Fibroblast of skin of right biceps (primary cell): ENCODE measurements at places on chromosomes 2 and 18.
A peak's percentile ranks its signal among the peaks of the same experiment; 100 is the strongest.

GRCh38 chr2:84238907-84239306 lies 220.2 kb downstream of the SUCLG1 start:
- DNase-seq: no peak

DNA sequence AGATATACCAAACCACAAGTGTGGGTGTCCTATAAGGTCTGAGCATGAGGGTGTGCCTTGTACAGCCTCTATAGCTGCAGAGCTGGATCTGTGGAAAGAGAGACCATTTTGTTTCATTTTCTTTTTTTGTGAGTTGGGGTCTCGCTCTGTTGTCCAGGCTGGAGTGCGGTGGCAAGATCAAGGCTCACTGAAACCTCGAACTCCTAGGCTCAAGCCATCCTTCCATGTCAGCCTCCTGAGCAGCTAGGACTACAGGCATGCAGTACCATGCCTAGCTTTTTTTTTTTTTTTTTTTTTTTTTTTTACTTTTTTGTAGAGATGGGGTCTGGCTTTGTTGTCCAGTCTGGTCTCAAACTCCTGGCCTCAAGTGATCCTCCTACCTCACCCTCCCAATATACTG lies 10.7 kb downstream of the KIF3C start:
- no peak for DNase-seq

GRCh38 chr2:148391324-148391723 lies 253.2 kb upstream of the EPC2 start:
- peak; percentile 53 for DNase-seq

GRCh38 chr2:170745305-170745704 lies 24.9 kb upstream of the ERICH2 start:
- DNase-seq: no peak

- no peak for DNase-seq
These were observed 7.3 kb downstream of the EMX1 start for GRCh38 chr2:72924353-72925240.

DNA sequence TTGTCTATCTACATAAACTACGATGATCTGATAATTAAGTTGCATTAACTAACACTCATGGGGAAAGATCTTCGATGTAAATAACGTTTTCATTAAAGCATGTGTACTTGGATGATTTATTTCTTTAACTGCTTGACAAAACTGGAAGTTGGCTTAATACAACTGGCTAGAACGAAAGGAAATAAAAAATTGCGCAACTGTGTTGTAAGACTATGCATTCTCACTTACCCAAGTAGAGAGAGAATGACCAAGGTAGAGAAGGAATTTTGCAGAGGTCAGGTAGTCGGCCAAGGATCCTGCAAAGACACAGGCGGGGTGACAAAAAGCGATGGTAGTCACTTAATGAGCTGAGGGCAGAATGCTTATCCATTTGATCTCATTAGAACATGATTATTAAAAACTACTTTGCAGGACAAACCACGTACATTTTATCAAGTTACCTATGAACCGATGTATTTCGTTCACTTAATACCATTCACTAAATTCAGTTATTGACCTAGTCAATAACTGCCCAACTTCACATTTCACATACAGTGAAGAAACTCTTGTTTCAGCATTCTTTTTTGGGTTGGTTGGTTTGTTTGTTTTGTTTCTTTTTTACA lies 900 bp downstream of the SLC40A1 start:
- DNase-seq: no peak

GRCh38 chr18:59051470-59052165 lies 88.1 kb upstream of the SEC11C start:
- DNase-seq: no peak

GRCh38 chr2:216351172-216351925 lies 20.9 kb downstream of the MARCHF4 start:
- no peak for DNase-seq

- no peak for DNase-seq
These were observed 97.3 kb upstream of the SNTG2 start for GRCh38 chr2:853203-853870.

GRCh38 chr2:195664528-195664927 lies 7.5 kb downstream of the SLC39A10 start:
- DNase-seq: peak; percentile 17

DNA sequence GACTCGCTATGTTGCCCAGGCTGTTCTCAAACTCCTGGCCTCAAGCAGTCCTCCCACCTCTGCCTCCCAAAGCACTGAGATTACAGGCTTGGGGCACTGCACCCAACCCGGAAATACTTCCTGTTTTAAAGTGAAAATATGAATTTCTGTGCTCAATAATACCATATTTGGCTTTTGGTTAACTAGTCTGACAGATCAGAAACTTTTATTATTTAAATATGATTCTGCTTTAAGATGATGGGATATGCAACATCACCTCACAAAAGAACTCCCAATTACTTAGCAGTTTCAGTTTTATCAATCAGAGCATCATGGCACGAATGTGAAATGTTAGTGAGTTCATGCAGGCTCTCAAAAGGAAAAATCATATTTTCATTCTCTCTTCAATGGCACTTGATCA lies 120.6 kb downstream of the PTRHD1 start:
- no peak for DNase-seq

DNA sequence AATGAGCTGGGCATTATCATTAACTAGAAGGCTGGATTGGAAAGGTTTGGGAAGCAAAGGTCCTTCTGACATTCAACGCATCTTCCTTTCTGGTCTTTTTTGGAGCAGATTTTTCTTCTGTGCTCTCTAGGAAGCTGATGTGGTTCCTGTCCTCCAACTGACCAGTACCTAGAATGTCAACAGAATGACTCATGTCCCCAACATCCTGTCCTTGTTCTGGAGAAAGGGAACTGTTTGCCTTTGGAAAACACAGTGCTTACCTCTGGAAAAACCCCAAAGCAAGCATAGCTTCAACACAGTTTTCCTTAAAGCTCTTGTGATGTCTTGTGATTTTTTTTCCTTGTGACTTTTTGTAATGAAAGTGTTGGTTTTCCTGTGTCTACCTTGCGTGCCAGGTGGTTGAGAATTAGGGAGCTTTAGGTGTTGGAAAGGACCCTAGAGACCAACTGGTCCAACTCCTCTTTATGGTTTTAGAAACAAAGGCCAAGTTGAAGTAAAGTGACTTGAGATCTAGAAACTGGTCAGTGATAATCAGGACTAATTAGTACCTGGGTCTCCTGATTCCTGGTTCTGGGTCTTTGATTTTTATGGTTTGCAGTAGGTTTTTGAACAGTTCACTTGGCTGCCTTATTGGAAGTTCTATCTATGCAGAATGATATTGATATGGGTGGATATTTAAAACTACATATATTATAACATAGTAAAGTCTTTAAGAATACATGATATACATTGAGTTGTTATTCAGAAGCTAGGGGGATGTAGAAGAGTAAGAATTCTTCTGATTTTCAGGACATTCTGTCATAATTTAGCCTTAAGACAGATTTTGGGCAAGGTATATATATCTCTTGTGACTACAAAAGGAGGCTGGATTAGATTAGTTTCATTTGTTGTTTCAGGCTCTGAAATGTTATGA lies 70.5 kb downstream of the FMNL2 start:
- DNase-seq: no peak

DNA sequence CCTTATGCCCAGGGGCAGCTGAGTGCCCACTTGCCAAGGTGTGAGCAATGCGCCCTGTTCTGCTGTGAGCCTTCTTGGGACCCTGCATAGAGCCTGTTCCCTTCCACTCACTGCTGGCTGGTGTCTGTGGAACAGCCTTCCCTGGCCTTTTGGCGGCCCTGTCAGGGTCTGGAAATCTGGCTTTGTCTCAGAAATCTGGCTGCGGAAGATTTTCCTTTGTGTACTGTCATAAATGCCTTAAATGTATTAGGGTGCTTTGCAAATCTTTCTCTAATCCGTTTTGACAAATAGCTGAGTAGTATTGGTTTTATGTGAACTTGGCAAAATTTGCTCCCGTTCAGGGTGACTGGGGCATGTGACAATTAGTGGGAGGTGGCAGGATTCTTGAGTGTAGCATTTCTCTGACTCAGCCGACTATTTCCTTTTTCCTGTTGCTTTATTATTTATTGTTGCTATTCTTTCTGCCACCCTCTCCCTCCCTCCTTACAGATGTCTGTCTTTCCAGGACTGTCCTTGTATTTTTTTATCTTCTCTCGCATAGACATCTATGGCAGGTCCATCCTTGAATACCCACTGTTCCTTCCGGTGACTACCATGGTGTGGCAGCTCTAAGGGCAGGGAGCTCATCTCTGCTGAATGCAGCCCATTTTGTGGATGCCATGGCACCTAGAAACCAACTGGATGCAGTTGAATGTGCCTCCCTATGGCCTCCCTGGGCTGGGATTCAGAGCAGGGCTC lies 41.8 kb downstream of the LDLRAD4 start:
- DNase-seq: peak; percentile 27

DNA sequence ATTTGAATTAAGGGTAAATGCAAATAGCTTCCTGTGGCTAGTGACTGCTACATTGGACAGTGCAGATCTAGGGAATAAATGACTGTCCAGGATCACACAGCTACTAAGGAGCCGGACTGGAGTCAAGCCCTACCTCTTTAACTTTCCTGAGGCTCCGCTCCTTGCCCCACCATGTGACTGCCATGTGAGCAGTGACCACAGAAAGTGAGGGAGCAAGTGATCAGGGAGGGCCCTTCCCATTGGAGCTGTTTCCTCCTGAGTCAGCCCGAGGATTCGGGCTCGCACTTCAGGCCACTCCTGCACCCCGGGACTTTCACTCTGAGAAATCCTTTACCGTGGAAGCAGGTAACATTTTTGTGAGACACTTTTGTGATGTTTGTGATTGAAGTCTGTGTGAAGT lies 198.0 kb downstream of the ANKRD30B start:
- no peak for DNase-seq

DNA sequence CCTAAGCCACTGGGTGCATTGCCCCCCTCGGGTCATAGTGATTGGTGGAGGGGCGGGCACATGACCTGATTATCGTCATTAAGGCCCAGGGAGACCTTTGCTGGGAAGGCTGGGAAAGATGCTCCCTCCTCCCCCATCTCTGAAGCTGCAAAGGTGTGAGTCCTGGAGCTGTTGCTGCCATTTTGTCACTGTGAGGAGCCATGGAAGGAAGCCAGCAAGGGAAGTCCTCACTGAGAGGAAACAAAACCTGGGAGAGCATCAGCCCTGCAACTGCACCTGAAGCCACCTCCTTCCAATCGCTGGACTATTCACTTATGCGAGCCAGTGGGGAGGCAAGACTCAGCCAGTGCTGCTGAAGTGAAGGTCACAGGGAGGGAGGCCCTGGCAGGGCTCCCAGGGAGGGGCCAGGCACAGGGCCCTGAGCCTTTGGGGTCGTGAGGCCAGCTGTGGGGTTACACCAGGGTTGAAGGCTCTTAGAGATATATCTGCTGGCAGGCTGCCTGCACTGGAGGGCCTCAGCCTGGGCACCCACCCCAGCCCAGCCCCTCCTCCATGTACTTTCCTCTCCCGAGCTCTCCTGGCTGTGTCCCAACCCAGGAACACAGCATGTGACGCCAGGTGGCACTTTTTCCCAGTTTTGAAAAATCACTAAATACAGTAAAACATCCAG lies 10.7 kb upstream of the FAHD2A start:
- DNase-seq: no peak

- no peak for DNase-seq
These were observed 28.0 kb upstream of the ARHGAP25 start for GRCh38 chr2:68706637-68707036.

DNA sequence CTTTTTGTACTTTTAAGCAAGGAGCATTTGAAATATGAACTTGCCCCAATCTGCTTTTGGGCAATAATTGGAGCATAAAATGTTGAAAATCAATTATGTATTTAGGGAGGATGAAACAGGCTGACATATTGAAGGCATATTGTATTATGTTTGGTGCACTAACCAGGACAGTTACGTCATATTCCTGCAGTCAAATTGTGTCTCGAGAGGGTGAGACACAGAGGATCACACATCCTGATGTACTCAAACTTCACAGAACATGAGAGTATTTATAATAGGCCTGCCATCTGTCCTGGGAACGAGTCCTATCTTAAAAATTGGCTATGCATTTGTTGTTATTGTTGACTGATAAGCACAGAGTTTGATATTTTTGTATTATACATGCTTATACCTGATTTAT lies 44.7 kb downstream of the TANC1 start:
- no peak for DNase-seq

GRCh38 chr2:79178076-79178674 lies 18.6 kb upstream of the REG3A start:
- DNase-seq: no peak

GRCh38 chr2:205822579-205822978 lies 140.3 kb downstream of the NRP2 start:
- DNase-seq: peak; percentile 92

GRCh38 chr2:35741556-35741955 lies 614.0 kb upstream of the CRIM1 start:
- no peak for DNase-seq

- DNase-seq: peak; percentile 50
These were observed 79.5 kb downstream of the EPHA4 start for GRCh38 chr2:221492636-221493035.

DNA sequence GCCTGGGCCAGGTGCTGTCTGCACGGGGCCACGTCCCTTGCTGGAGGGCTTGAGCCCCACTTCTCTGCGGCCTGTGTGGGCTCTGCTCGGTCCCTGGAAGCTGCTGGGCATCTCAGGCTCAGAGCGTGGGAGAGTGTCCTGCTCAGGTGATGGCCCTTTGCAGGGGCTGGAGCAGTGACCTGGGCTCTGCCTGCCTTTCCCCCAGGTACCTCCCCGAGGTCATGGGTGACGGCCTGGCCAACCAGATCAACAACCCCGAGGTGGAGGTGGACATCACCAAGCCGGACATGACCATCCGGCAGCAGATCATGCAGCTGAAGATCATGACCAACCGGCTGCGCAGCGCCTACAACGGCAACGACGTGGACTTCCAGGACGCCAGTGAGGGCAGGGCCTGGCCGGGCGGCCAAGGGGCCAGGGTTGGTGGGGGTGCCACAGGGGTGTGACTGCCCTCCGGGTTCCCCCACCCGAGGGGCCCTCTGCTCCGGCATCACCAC lies 29.9 kb downstream of the GPC1 start:
- no peak for DNase-seq

DNA sequence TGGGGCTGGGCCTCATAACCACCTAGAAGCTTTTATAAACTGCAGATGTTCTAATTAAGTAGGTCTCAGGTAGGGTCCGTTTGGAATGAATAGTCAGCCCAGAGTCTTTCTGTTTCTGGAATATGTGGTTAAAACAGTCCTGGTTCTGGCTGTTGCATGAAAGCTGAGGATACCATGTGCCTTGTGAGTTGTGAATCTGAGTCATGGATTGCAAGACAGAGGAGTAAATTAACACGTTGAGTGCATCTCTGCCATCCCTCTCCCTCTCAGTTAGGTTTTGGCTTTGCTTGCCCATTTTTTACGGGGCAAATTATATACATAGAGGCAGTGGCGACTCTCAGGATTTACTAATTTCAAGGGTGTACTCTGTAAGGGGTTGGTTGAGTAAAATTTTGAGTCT lies 59.1 kb downstream of the NCK2 start:
- no peak for DNase-seq
